ENCODE measurements at places on chromosomes 16 and 17. TPM values are rescaled to one million over a fixed set of nuclear protein-coding genes. Genes with fewer than 3 reads are reported as not detected.

Gene ZNF287
- total RNA-seq, result 5.2 TPM

Gene BAIAP3
- total RNA-seq, result 1.2 TPM

Gene ZACN
- total RNA-seq, result not detected

Gene AHSP
- total RNA-seq, result 111 TPM

Gene IGFBP4
- 73.4 TPM for total RNA-seq

Gene PDIA2
- total RNA-seq, result 1.1 TPM

Gene MED31
- total RNA-seq, result 7.4 TPM

All from skin of body (tissue), 3 donors.